ENCODE measurements at places on chromosomes 16 and 17.

- no peak for DNase-seq
These were observed 252.4 kb upstream of the CACNG5 start for GRCh38 chr17:66582373-66583111.

- DNase-seq: no peak
These were observed 74.8 kb upstream of the SMURF2 start for GRCh38 chr17:64736804-64737492.

DNA sequence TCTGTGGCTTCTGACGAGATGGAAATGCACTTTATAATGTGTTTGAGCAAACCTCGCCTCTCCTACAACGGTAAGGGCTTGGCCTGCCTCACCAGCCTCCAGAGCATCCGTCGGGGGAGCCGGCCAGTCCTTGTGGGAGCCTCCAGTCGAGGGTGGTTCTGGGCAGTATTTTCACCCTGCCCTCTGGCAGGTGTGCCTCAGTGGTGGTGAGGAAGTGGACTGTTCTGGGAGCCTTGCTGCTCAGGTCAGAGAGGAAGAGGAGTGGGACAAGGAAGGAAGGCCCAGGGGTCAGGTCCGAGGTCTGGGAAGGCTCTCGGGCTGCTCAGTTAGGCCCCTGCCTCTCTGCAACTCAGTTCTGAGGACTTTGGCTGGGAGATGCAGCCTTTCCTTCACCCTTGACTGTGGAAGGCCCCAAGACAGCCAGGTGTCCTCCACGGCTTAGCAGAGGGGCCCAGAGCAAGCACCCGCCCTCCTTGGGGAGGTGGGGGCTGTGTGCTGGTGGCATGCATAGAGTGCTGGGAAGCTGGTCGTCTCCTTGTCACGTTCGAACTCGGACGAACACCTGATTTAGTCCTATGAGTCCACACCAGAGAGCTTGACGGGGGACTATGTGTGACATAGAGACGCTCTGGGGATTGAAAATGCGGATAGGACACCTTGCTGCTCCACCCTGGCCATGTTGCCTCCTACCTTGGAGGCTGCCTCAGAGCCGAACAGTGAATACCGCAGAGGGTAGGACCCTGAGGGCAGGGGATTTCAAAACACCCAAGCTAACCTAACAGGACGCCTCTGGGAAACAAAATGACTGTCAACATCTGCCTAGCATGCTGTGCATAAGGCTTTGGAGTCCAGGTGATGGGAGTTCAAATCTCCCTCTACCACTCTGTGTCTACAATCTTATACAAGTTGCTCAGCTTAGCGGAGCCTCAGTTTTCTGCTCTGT is 22.7 kb downstream of the LDHD start:
- no peak for DNase-seq

DNA sequence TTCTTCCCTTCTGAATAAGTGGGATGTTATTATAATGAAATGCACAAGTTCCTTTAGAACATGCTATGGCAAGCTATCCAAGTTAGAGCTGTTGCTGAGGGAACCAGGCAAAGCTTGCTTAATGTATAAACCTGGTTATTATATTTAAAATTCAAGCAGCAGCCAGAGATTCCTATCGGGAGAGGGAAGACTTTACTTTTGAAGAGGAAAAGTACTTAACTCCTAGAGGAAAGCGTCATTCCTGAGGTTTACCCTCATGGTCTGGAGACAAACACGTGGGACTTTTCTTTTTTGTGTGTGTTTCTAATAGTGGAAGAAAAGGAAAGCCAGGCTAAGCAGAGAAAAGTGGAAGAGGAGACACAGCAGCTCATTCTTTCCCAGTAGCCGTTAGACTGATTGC is 39.9 kb upstream of the MYH10 start:
- DNase-seq: no peak

GRCh38 chr16:66695471-66695934 is 1.0 kb downstream of the CMTM4 start:
- DNase-seq: no peak

DNA sequence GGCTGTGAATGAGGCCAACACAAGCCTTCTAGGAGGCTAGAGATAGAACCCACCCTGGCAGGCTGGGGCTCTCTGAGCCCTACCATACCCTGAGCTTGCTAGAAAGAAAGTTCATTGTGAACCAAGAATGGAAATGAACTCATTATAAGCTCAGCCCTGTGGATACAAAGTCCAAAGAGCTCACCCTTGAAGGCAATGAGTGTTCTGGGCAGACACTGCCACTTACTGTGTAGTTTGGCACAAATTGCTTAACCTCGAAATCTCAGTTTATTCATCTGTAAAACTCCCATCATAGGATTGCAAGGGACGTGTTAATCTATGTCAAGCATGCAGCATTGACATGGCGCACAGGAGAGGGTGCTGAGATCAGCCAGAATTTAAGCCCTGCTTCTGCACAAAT is 5.5 kb downstream of the KDM8 start:
- DNase-seq: no peak

DNA sequence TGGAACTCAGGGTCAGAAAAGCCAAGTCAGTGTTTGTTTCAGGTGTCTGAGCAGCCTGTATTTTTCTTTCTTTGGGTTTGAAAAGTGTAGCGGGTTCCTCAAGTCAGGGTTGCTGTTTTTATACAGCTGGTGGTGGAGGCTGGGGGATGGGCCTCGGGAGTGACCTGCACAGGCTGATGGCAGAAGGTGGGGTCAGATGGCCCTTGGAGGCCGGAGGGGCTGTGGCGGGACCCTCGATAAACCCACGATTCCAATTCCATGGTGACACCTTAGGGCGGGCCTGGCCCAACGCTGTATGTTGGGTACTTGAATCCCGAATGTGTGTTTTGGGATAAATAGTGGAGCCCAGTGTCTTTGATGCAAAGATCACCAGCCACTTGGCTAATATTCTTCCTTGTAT is 28.7 kb downstream of the COX4I1 start:
- no peak for DNase-seq

GRCh38 chr17:37438141-37438540 is 31.5 kb downstream of the TADA2A start:
- no peak for DNase-seq

GRCh38 chr17:58475985-58476384 is 12.2 kb downstream of the HSF5 start:
- no peak for DNase-seq

GRCh38 chr16:85514598-85515318 is 98.4 kb upstream of the GSE1 start:
- peak; percentile 20 for DNase-seq

GRCh38 chr17:73646409-73647300 is 2.4 kb upstream of the SDK2 start:
- no peak for DNase-seq

GRCh38 chr16:54444851-54445458 is 158.4 kb upstream of the IRX3 start:
- no peak for DNase-seq

GRCh38 chr16:12837291-12837690 is 33.6 kb upstream of the CPPED1 start:
- DNase-seq: no peak

DNA sequence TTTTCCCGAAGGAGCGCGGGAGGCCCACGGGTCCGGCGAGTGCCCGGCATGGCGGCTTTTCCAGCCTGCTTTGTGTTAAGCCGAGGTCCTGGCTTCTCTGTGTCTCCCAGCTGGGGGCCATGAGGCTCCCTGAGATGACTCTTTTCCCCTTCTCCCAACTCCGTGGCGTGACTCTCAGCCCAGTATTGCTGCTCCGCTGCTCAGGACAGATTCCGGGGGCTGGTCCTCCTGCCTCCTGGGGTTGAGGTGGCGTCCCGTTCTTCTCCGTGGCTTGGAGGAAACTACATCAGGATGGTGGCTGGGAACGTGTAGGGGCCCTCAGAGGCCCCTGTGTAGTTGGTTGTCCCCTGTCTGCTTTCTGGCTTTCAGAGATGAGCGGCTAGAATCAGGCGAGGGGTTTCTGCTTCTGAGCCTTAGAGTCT is 951 bp downstream of the GPS1 start:
- DNase-seq: no peak

GRCh38 chr17:35605678-35606077 is 18.6 kb downstream of the AP2B1 start:
- DNase-seq: no peak

DNA sequence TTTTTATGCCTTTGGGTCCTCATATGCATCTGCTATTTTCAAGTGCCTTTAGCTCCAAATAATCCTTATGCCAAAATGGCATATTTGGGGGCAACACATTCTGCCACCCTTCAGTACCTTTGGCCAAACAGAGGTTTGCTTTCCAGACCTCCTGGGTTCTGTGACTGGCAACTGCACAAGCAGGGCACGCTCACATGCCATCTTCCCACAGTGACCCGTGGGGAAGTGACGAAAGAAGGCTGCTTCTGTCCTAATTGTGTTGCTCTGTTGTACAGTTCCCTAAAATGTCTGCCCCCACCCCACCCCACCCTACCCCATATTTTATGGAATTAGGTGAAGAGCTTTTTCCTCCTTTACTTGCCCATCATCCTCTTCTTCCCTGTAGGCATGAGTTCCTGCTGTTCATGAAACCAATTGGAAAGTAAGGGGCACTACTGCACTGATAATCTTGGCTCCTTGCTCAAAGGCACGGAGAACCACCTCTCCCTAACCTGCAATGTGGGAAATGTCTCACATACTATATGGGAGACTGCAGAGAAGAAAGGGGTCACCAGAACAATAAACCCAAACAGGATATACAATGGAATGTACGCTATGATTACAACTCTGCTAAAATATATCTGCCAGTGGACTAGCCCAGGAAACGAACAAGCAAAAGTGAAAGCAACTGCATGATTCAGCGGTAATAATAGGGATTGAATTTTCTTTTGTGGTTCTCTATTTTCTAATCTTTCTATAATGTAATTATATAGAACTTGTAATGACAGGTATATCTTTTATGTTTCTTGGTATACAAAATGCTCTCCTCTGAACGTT is 3.3 kb upstream of the SLFN12L start:
- no peak for DNase-seq

- DNase-seq: no peak
These were observed 8.2 kb downstream of the CAVIN1 start for GRCh38 chr17:42414704-42415409.
